ENCODE measurements at places on chromosomes 4 and X. TPM values are rescaled to one million over a fixed set of nuclear protein-coding genes. Genes with fewer than 3 reads are reported as not detected.

The H2BW2 gene
- not detected for polyA plus RNA-seq

- no peaks in the 10 kb centered on the region for H3K4me1 ChIP-seq
- no peak for DNase-seq
- H3K36me3 ChIP-seq: no peaks in the 10 kb centered on the region
- no peak within 1 kb of the TSS for H3K27ac ChIP-seq
- no peak within 1 kb of the TSS for H3K4me3 ChIP-seq
These were observed at the start of gene ZFP42 for GRCh38 chr4:187995322-187996207. TSS of gene ZFP42 (plus strand) at chr4:187995771. CDS start at chr4:188002808, 7,037 bp downstream.

The ZCCHC4 gene
- polyA plus RNA-seq: 5.3 TPM

DNA sequence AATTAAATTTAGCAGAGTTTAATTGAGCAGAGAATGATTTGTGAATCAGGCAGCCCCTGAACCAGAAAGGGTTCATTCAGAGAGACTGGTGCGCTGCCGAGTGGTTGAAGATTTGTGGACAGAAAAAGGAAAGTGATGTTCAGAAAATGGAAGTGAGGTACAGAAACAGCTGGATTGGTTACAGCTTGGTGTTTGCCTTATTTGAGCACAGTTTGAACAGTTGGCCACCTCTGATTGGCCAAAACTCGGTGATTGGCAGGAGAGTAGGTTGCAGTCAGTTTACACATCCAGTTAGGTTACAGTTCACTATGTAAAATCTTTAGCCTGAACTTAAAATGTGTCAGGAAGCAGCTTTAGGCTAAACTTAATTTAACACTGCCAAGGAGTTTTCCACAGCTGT lies 14.9 kb downstream of the MID1IP1 start:
- DNase-seq: no peak
- H3K27ac ChIP-seq: no peak overlapping the region
- no peaks in the 10 kb centered on the region for H3K36me3 ChIP-seq
- no peaks in the 10 kb centered on the region for H3K4me1 ChIP-seq
- no peaks in the 10 kb centered on the region for H3K27me3 ChIP-seq

The CDX4 gene
- not detected for polyA plus RNA-seq
